Foreskin keratinocyte (primary cell): ENCODE measurements at places on chromosomes 4 and X. TPM values are rescaled to one million over a fixed set of nuclear protein-coding genes. Genes with fewer than 3 reads are reported as not detected.

The CT55 gene
- not detected in 2 replicates for polyA plus RNA-seq

The RENBP gene
- 0.19 and 0.36 TPM in 2 replicates for polyA plus RNA-seq

The TIGD4 gene
- 0.02 and 0.07 TPM in 2 replicates for polyA plus RNA-seq

The PSMD10 gene
- 43.9 and 48.9 TPM in 2 replicates for polyA plus RNA-seq

The MAGEA1 gene
- not detected in 2 replicates for polyA plus RNA-seq

The GAGE12H gene
- not detected in 2 replicates for polyA plus RNA-seq

The TBX22 gene
- not detected in 2 replicates for polyA plus RNA-seq
